ENCODE measurements at places on chromosomes 13 and 19.

DNA sequence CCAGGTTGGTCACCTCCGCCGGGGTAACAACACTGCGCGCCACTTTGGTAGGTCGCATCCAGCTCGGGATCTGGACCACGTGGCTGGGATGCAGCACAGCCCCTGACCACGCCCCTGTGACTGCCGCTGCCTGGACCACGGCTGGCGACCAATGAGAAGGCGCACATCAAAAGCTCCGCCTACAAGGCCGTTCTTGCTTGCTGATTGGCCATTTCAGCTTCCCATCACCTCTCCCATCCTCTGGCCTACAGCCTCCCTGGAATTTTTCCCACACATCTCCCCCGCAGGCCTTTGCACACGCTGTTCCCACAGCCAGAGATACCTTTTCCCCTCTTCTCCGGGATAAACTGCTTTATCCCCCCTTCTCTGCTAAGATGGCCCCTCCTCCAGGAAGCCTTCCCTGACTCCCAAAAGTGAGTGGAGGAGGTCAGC lies 12.5 kb upstream of the MAP1S start:
- no peak for DNase-seq

GRCh38 chr19:31039151-31039550 lies 310.1 kb downstream of the TSHZ3 start:
- DNase-seq, result no peak

DNA sequence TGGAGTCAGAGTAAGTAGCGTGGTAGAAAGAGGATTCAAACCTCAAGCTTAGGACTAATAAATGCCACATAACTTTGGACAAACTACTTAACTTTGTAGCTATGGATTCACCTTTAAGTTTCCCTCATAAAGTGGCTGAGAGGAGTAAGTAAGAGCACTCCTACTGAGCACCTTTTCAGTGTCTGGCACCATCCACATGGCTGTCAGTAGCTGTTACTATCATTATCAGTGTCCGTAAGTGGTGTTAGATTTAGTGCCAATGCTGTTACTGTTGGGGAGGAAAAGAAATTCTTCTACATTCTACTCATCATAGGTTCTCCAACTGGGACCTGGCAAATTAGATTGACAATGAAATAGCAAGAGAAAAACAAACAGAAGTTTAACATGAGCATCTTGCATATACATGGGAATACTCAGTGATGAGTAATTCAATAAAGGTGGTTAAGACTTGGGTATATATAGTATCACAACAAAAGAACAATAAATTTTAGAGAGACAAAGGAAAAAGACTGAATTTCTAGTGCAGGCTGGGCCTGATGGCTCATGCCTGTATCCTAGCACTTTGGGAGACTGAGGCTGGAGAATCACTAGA lies 165.6 kb upstream of the NBEA start:
- no peak for DNase-seq

GRCh38 chr19:9914315-9915207 lies 21.8 kb downstream of the OLFM2 start:
- peak; percentile 56 for DNase-seq

- no peak for DNase-seq
Measured at GRCh38 chr19:33904681-33905080, 108.0 kb downstream of the KCTD15 start.

GRCh38 chr13:107091428-107091827 lies 523.5 kb upstream of the ARGLU1 start:
- DNase-seq, result peak; percentile 6
